ENCODE measurements at places on chromosomes 5 and 9.

DNA sequence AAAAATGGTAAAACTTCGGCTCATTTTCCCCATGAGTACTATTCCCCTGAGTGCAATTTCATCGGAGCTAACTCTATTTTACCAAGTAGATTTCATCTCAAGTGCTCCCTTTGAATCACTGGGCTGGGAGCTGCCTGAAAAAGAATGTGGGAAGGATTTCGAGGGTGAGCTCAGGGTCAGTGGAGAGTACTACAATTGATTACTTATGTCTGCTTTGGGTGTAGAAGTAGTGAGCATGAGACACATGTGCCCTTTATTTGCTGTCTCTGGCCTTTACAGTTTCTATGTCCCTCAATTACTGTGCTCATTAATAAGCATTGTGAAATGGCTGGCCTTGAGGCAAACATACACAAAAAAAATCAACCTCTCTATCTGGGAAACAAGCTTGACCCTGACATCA is 172.7 kb upstream of the RFX3 start:
- no peak for DNase-seq

- DNase-seq: no peak
These were observed 14.7 kb downstream of the ASTN2 start for GRCh38 chr9:117400171-117400570.

DNA sequence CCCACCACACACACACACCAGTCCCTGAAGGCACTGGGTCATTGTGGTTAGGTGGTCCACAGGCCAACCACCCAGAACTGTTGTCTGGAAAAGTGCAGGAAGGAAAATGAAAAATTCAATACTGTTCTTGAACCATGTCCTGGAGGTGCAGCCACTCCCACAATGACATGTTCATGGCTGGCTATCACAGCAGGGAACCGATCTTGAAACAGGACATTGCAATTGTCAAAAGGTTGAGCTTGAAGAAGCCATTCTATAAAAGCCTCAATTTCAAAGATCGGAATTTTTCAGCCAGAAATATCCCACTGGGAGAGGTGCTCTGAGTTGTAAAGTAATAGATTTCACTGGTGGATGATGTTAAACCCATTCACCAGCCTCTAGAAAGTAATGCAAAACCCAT is 218.2 kb downstream of the GNA14 start:
- no peak for DNase-seq

DNA sequence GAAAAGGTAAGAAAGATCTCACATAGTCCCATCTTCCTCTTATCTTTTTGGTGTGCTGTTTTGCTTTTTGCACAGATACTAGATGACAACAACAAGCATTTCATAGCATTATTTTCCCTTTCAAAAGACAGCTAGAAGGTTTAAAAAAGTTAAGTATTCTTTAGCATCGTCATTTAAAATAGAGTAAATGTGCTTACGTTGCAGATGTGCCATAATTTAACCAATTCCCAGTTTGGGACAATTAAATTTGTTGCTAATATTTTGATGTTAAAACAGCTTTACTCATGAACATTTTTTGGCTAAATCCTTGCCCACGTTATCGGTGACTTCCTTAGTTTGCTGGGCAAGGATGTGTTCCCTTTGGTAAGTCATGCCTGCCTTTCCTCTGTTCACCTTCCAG is 41.6 kb downstream of the PTTG1 start:
- DNase-seq: no peak

GRCh38 chr5:1208743-1209488 is 7.5 kb downstream of the SLC6A19 start:
- DNase-seq: no peak

DNA sequence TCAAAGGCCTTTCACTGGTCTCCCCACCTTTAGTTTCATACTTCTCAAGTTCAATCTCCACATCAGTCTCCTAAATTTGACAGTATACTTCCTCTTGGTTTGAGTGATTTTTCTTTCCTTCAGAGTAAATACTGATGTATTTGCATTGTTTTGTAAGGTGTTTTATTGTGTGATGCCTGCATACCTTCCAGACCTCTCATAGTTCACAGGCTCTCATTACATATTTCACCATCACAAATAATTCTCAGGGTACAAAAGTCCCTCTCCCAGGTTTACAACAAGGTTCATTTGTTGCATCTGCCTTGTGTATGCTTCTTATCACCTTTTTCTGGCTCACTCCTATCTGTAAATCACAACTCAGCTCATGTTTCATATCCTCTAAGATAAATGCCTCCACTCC is 22.2 kb upstream of the TUSC1 start:
- DNase-seq: no peak

- DNase-seq: no peak
These were observed 11.8 kb downstream of the TBC1D9B start for GRCh38 chr5:179895861-179896260.

DNA sequence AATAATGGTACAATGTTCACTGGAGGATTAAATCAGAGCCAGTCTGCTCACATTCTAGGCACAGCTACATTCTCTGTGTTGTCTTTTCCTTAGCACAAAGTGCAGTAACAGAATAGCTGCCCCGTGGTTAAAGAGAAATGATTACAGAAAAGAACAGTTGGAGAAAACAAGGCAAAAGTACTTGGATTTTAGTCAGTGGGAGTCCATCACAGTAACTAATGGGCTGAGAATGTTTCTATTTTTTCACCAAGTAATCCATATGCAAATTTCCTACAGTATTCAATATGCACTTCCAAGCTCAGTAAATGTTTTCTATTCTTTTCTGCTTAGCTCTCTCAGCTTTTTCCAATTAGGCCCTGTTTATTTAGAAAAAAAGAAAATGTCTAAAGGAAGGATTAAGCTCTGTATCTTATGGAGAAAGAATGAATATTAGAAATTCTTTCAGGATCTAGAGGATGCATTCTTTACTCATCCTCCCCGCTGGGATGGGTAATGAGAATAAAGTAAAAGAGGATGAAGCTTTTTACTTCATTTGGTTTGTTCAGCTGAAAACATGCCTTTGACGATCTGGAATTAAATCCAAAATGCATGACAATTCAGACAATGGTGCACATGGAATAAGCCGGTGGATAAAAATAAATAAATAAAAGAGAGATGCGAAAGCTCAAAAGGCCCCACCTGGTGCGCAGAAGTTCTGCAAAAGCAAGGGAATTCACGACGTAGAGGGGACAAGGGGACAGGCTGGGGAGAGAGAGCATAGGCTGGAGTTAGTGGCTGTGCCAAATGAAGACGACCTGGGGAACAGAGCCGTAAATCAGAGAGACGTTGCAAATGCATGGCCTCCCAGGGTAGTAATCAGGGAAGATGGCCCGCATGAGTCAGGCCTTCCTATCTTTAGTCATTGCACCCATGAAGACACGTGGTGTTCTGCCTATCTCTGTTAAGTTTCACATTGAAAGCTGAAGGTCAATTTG is 345.2 kb downstream of the GLIS3 start:
- no peak for DNase-seq

GRCh38 chr5:132825033-132825833 is 5.2 kb downstream of the SHROOM1 start:
- DNase-seq: no peak

GRCh38 chr9:87276327-87276841 is 221.3 kb upstream of the DAPK1 start:
- no peak for DNase-seq

- DNase-seq: no peak
These were observed 329.6 kb upstream of the ARRDC3 start for GRCh38 chr5:91712718-91713117.

DNA sequence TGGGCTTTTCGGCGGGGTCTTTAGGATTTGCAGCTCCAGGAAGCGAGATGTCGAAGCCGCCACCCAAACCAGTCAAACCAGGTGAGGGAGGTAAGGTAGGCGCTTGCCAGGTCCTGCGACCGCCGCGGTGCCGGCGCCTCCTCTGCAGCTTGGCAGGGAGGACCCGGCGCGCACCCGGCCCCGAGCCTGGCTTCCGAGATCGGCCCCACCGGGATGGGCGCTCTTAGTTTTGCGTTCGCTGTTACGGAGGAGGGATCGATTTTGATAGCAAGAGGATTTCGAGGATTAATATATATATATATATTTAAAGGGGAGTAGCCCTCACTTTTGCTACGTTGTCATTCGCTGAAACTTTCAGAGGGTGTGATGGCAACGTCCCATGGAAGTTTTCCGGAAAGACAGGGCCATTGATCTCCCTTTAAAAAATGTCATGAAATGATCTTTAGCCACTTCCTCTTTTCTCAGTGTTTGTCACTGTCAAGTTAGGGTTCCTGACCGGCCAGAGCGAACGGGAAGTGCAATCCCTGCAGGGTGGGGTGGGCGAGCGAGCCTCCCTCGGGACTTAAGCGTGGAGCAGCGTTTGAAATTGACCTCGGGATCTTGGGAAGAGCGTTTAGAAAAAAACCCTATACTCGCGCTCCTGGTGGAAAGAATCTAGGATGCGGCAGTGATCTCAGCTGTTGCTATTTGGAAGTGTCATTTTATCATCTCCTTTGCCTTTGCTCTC is 495 bp downstream of the OSTF1 start:
- DNase-seq: no peak

DNA sequence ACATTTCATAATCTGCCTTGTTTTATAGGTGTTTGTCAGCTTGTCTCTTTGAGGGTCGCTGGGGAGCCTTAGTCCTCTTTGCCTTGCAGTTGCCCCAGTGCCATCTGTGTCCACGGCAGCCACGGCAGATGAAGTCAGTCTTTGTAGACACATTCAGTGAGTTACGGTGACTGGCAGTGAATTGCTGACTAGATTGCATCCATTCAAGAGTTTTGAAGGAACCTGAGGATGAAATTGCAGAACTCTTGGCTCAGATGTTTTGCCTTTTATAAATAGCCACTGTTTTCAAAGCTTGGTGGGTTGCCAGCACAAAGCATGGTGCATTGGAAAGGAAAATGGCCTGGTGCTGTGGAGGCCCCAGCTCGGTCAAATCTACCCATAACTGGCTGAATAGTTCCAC is 125.6 kb downstream of the TRIO start:
- no peak for DNase-seq

DNA sequence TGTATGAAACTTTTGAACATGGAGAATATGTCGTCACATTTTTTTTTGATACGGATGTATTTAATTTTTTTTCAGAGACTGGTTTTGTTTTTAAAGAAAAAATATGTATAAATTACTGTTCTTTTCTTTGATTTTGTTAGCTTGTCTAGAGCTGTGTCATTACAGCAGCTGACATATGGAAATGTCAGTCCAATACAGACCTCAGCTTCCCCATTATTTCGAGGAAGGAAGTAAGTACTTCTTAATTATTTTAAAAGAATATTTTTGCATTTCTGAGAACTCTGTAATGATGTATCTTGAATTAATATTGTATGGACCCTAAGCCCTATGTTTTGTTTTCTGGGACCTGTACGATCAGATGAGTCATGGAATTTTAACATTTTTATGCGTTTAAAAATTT is 7.6 kb downstream of the TENT2 start:
- no peak for DNase-seq

GRCh38 chr9:98314381-98315066 is 59.1 kb upstream of the TBC1D2 start:
- DNase-seq: no peak

- peak; percentile 27 for DNase-seq
These were observed 39.0 kb downstream of the SMARCA2 start for GRCh38 chr9:2053883-2054845.

GRCh38 chr9:89744730-89745129 is 139.9 kb downstream of the GADD45G start:
- no peak for DNase-seq

- no peak for DNase-seq
These were observed 51.3 kb downstream of the DENND4C start for GRCh38 chr9:19281801-19282200.

DNA sequence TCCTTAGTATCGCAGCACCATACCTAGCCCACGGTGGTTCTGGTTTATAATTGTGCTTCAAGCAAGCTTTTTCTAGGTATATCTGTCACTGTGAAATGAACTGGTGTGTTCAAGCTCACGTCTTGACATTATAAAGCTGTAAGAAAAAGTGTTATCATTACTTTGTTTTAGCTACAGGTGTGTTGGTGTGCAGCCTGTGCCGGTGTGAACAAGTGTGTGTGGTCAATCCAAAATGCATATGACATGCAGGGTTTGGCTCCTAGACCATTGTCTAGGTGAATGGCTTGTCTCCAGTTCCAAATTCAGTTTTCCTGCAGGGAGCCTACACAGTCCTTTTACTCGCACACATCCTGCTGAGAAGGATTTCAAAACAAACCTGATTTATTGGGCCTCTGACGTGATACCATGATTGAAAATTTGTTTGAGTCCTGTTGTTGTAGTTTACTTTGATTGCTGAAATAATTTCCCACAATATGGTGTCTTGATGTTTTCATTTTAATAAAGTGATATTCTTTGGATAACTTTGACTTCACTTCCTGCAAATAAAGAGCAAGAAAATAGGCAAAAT is 3.7 kb downstream of the LSM11 start:
- no peak for DNase-seq

- no peak for DNase-seq
These were observed 7.9 kb downstream of the SLC2A6 start for GRCh38 chr9:133470988-133471387.

- no peak for DNase-seq
These were observed 53.1 kb downstream of the NSD1 start for GRCh38 chr5:177186645-177187044.

- no peak for DNase-seq
These were observed 31.6 kb upstream of the ZNF618 start for GRCh38 chr9:113844466-113844865.

- DNase-seq: no peak
These were observed 194.1 kb downstream of the GNA14 start for GRCh38 chr9:77453825-77454647.

- DNase-seq: no peak
These were observed 12.8 kb downstream of the CEP78 start for GRCh38 chr9:78248635-78249034.

- no peak for DNase-seq
These were observed 95.7 kb downstream of the ENTREP1 start for GRCh38 chr9:69420611-69421270.

DNA sequence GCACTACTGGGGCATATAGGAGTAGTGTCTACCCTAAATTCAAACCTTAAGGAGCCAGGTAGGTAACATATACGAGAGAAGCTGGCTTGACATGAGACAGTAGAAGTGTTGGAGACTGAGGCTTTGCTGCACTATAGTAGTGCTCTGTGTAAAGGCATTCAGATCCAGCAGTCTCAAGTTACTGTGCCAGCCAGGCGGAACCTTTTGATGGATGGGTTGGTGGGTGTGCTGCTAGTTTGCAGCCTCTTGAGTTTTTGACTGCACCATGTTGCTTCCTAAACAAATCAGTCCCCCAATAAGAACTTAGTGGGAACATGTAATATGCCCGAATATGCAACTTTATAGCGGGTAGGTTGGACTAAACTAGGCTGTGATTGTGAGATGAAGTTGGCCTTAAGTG is 1.5 kb downstream of the CLTA start:
- no peak for DNase-seq

- DNase-seq: no peak
These were observed 72.6 kb downstream of the SH3RF2 start for GRCh38 chr5:146009020-146009419.

GRCh38 chr5:74575741-74576538 is 64.6 kb downstream of the ENC1 start:
- DNase-seq: no peak

GRCh38 chr9:99019510-99020331 is 76.0 kb downstream of the COL15A1 start:
- DNase-seq: no peak

DNA sequence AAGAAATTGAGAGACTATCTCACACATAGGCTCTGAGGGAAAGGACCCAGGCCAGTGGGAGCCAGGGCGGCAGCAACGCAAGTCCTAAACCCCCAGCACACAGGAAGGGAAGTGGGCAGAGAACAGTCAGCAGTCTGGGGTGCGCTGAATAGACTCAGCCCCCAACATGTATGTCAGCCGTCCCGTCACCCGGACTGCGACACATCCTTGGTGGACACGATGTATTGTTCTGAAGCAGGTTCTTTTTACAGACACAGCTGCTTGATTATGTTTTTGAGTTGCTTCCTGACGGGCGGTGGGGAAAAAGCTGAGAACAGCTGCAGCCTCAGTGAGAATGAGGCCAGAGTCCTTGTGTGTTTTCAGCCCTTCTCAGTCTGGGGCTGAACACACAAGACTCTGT is 64.1 kb upstream of the CXCL14 start:
- no peak for DNase-seq
